NCI-H2081 treated with DMSO at 0.1 percent for 48 hours (cell line): ENCODE measurements at places on chromosomes 13 and 19.

GRCh38 chr19:53424968-53425597 lies 6.7 kb upstream of the ZNF761 start:
- DNase-seq, result no peak

DNA sequence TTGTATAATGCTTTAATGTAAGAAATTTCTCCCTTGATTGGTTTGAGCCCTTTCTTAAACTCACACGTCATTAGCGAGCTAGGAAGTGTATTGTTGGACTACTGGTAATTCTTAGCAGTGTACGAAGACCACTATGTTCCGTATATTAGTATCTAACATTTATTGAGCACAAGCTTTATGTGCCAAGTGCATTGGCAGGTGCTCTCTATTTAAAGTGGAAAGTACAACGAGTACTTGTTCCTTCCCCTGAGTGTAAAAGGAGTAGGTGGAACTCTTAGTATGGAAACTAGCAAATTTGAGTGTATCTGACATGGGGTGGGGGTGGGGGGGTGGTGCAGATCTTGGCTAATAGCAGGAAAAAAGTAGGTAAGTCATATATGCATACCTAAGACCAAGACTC lies 594.7 kb downstream of the FGF9 start:
- no peak for DNase-seq

GRCh38 chr19:17243830-17244617 lies 1.7 kb downstream of the NR2F6 start:
- no peak for DNase-seq

DNA sequence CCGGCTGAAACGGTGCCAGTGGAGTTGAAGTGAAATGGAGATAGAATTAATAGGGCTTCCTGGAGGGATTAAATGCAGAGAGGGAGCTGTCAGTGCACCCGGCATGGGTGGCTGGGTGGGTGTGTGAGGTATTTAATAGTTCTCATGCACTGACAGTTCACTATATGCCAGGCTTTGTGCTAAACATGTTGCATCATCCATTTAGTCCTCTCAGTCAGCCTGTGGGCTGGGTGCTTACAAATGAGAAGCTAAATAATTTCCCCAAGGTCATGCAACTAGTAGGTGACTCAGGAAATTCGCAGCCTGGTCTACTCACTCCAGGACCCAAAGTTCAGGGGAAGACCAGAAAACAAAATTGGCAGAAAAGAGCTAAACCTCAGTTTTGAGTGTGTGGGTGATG lies 63.5 kb upstream of the SPATA13 start:
- no peak for DNase-seq

DNA sequence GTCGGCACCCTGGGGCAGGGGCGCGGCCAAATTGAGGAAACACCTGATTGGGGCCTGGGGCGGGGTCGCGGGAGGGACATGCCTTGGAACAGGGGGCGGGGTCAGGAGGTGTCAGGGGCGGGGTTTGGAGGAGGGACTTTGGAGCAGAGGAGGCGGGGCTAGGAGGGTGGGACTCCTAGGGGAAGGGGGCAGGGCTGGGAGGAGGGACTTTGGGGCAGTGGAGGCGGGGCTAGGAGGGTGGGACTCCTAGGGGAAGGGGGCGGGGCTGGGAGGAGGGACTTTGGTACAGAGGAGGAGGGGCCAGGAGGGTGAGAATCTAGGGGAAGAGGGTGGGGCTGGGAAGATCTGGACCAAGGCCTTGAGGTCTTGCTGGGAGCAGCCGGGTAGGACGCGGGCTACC lies 21.9 kb downstream of the GRIN2D start:
- no peak for DNase-seq

- DNase-seq, result no peak
These were observed 1256.6 kb upstream of the ATXN8OS start for GRCh38 chr13:68851026-68851425.
